CD4-positive, CD25-positive, alpha-beta regulatory T cell (primary cell): ENCODE measurements at places on chromosomes 1 and 21. TPM values are rescaled to one million over a fixed set of nuclear protein-coding genes. Genes with fewer than 3 reads are reported as not detected.

Gene SLC25A34
- total RNA-seq, result 1.8 TPM

DNA sequence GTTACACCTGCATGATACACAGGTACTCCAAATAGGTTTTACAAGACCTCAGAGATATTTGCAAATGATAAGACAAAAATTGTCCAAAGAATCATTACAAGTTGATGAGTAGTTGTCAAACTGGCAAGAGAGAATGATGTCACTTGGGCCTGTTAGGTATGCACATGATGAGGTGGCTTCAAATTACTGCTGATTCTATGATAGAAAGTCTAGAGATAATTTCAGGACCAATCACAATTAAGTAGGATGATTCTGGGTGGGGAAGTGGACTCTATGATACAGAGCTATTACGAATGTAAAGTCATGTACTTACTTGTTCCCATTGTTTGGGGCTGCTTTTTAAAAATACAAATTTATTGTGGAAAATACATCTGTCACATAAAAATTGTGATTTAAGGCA, 5.2 kb upstream of the SPRR1B start:
- H3K27ac ChIP-seq, result no peak overlapping the region
- no peaks in the 10 kb centered on the region for H3K4me1 ChIP-seq
- H3K36me3 ChIP-seq, result no peaks in the 10 kb centered on the region
- peaks cover 1% of the 10 kb centered on the region for H3K27me3 ChIP-seq
- DNase-seq, result no peak
- H3K4me3 ChIP-seq, result no peak overlapping the region

GRCh38 chr1:165073185-165074007, 283.1 kb downstream of the LMX1A start:
- no peaks in the 10 kb centered on the region for H3K27me3 ChIP-seq
- no peaks in the 10 kb centered on the region for H3K4me1 ChIP-seq
- H3K4me3 ChIP-seq, result no peak overlapping the region
- no peak overlapping the region for H3K27ac ChIP-seq
- no peaks in the 10 kb centered on the region for H3K36me3 ChIP-seq
- peak; percentile 22 for DNase-seq

DNA sequence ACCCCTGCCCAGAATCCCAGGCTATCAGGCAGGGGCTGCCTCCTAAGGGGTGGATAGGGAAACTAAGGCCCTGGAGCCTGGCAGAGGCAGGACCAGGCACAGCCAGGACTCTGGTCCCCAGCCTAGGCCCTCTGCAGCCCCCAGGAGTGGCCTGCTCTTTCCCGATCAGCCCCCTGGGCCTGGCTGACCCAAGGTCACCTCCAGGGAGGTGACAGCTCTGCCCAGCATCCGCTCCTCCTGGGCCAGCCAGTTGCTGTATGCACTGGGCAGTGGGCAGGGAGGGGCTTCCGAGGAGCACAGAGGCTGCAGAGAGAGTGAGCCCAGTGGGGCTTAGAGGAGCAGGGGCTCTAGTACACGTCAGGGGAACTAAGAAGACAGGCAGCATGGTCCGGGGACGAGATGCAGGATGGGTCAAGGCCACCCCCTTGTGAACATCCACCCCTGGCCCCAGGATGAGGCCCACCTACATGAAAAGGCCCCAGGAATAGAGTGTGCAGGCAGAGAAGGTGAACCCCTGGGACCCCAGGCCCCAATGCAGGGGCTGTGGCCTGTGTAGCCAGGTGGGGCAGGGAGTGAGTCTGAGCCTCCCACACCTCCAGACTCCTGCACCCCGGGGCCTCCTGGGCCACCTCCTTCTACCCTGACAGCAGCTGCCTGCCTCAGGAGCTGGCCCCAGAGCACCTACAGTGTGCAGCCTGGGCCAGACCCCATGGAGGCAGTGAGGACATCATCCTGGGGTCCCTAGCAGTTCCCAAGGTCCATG, 32.8 kb downstream of the WNT9A start:
- no peak overlapping the region for H3K4me3 ChIP-seq
- no peaks in the 10 kb centered on the region for H3K36me3 ChIP-seq
- H3K27ac ChIP-seq, result no peak overlapping the region
- H3K4me1 ChIP-seq, result no peaks in the 10 kb centered on the region
- H3K27me3 ChIP-seq, result no peaks in the 10 kb centered on the region
- DNase-seq, result no peak

- no peaks in the 10 kb centered on the region for H3K27me3 ChIP-seq
- no peak for DNase-seq
- H3K36me3 ChIP-seq, result no peaks in the 10 kb centered on the region
Observed at GRCh38 chr21:16305686-16306085, 575.9 kb downstream of the USP25 start.
